ENCODE measurements at places on chromosomes 4 and X. TPM values are rescaled to one million over a fixed set of nuclear protein-coding genes. Genes with fewer than 3 reads are reported as not detected.

ARHGAP4 gene
- 2.6 TPM for total RNA-seq

NUP62CL gene
- total RNA-seq: 2.2 TPM

CT47C1 gene
- total RNA-seq: not detected

ITM2A gene
- not detected for total RNA-seq

RAB40A gene
- 0.11 TPM for total RNA-seq

TEX11 gene
- not detected for total RNA-seq

CFAP299 gene
- total RNA-seq: not detected

SLC10A6 gene
- not detected for total RNA-seq

UBE2D3 gene
- 204 TPM for total RNA-seq

ADH7 gene
- total RNA-seq: not detected

SLC2A9 gene
- 1.2 TPM for total RNA-seq

HSPA4L gene
- total RNA-seq: 7.9 TPM

S100P gene
- total RNA-seq: not detected

NSG1 gene
- total RNA-seq: 4.4 TPM

ODAM gene
- not detected for total RNA-seq

SETD7 gene
- 18.2 TPM for total RNA-seq

NAAA gene
- 3.3 TPM for total RNA-seq

SCML2 gene
- 4.5 TPM for total RNA-seq

CRMP1 gene
- 17.1 TPM for total RNA-seq

PRR32 gene
- not detected for total RNA-seq

RBM46 gene
- not detected for total RNA-seq

ATOH1 gene
- total RNA-seq: not detected

MAPK10 gene
- total RNA-seq: not detected

SOD3 gene
- 0.18 TPM for total RNA-seq

NSD2 gene
- 60.2 TPM for total RNA-seq

MAGEA4 gene
- total RNA-seq: not detected

FAM9C gene
- total RNA-seq: not detected

CHIC2 gene
- total RNA-seq: 44.3 TPM

ZNF732 gene
- 0.12 TPM for total RNA-seq

PFKFB1 gene
- not detected for total RNA-seq

GAGE13 gene
- 12.3 TPM for total RNA-seq

RNF150 gene
- 2.4 TPM for total RNA-seq

ADH1A gene
- not detected for total RNA-seq

Data from Daoy (cell line).